GM10248 (cell line): ENCODE measurements at places on chromosomes 2 and 18.
A peak's percentile ranks its signal among the peaks of the same experiment; 100 is the strongest.

DNA sequence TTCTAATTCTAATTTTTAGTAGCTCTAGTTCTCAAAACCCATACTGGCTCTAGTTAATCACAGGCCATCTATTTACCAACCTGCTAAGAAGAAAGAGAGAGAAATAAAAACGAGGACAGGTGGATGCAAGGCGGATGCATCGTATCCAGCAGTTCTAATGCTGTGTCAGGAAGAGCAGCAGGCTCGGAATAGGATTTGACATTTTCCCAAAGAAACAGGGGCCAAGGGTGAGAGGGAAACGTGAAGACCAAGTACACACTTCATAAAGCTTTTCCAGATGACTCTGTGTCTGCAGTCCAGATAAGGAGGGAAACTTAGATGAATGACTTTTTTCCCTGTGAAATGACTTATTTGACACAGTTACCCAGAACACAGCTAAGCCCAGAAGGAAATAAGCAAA, 117.5 kb downstream of the ESCO1 start:
- no peak for DNase-seq

- DNase-seq = peak; percentile 40
Measured at GRCh38 chr2:100919316-100919715, 82.8 kb upstream of the RPL31 start.

GRCh38 chr2:121356058-121356640, 71.1 kb upstream of the TFCP2L1 start:
- peak; percentile 57 for DNase-seq

DNA sequence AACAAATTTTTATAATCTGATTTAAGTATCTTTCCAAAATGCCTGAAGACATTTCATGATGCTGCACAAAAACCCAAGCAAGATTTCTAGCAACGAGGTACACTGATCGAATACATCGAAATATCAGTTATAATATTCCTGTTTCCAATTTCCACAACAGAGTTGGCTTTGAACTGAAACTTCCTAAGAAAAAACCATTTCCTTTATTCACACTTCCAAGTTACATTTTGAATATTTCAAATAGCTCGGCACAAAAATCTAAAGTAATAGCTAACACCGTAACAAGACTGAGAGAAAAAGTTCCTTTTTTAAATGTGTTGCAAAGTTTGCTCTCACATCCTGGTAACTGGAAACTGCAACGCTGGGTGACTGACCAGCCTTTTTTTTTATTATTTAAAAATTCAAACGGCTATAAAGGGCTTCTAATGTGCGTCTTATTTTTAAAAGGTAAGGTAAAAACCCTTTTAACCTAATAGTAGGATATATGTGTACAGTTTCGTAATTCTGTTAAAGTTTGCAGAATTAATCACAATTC, 1.7 kb downstream of the HNRNPLL start:
- no peak for DNase-seq

DNA sequence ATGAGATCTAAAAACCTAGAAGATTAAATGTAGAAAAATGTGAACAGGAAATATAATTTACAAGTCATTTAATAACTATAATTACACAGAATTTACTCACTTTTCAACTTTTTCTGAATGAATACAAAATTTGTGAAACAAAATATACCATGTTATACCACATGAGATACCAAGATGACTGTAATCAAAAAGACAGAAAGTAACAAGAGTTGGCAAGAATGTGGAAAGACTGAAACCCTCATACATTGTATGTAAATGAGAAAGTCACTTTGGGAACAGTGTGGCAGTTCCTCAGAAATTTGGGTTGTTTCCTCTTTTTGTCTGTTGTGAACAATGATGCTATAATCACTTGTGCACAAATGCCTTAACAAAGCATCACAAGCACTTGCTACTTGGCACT, 145.4 kb upstream of the ZNF804A start:
- DNase-seq = no peak
